Right kidney (tissue), 9 donors: ENCODE measurements at places on chromosomes 6 and 20.

- no peak for DNase-seq
Measured at GRCh38 chr6:16562498-16562897, 198.8 kb downstream of the ATXN1 start.

DNA sequence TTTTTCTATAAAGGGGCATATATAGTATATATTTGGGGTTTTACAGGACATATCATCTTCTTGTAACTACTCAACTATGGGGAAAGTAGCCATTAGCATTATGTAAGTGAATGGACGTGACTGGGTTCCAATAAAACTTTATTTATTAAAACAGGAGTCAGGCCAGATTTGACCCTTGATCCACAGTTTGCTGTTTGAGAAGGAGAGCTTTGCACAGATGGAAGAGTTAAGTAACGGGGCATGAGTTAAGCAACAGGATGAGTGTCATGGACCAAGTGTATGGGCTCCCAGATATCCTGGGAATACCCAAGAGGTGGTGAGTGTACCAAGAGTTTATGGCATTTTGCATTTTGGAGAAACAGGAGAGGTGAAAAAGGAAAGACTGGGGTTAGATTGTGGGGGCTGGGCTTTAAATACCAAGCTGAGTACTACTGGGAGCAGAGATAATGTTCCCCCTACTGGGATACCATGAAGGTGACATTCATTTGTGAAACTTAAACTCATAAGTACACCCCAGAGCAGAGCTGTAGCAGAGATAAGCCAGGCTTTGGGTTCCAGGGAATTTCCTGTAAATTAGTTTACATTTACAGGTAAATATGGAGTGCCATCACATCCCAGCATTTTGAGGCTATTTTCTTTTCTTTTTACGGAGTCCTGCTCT, 18.5 kb upstream of the SCUBE3 start:
- no peak for DNase-seq

DNA sequence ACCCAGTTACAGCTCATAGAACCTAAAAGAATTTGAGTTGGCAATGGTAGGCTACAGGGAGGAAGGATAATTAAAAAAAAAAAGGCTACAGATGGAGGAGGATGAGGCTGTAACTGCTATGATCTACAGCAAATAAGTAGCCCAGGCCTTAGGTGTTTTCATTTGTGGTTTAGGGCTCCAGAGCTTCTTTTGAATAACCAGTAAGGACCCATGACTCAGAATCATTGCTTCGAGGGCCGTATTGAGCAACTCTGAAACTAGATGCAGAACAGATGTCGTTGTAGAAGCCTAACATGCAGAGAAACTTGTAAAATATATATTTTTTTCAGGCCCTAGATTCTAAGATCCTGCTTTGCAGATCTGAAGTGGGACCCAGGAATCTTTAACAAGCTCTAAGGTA, 19.0 kb upstream of the ASIP start:
- no peak for DNase-seq

GRCh38 chr6:41821266-41821665, 33.8 kb downstream of the TOMM6 start:
- DNase-seq = no peak

DNA sequence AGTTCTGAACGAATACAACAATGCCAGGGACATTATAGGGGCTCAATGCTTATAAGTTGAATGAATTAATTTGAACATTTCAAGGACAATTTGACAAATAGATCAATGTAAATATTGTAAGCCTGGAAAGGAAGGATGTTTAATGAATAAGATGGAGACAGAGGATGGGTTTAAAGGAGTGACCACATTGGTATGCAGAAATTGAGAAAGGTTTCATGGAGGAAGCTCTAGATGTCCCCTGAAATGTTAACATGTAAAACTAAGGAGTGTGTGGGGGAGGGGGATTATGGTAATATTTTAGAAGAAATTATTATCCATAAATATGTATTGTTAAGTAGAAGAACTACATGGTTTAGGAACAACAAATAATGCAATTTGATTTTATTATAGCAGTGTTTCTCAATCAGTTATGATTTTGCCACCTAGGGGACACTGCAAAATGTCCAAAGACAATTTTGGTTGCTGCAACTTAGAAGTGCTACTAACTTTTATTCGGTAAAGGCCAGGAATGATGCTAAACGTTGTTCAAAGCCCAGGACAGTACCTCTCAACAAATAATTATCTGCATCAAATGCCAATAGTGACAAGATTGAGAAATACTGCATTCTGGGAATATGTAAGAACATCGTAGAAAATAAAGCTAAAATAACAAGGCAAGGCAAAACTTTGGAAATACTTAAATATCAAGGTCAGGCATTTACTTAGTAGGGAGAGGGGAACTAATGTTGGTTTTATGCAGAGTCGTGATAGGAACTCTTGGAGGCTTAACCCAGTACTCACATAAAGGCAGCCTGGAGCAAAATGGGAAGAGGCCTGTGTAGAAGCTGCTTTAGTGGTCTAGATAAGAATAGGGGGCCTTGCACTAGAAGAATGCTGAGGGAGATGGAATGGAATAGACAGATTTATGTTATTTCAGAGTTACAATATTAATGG, 686.9 kb upstream of the CITED2 start:
- no peak for DNase-seq

DNA sequence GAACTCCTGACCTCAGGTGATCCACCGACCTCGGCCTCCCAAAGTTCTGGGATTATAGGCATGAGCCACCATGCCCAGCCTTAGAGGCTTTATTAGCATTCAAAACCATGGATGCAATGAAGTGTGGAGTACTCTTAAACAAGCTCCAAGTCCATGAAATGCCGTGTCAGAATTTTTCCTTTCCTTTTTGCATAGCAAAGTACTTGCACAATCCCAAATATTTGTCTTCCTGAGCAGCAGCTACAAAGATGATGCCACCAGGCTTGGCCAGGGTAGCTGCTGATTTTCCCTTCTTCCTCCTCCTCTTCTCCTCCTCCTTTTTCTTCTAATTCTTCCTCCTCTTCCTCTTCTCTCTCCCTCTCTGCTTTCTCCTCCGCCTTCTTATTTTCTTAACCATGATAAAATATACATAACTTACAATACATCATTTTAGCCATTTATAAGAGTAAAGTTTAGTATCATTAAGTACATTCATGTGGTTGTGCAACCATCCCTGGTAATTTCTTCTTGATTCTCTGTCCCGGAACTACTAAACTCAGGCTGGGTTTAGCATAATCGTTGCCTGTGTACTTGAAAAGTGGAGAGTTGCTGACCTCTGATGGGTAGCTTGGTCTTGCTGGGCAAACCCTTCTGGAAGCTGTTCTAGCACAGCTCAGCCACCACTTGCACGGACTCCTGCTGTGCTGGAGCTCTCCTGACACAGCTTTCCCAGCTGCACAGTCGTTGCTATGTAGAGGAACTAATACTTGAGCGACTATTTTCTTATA, 20.3 kb downstream of the MUCL3 start:
- no peak for DNase-seq

DNA sequence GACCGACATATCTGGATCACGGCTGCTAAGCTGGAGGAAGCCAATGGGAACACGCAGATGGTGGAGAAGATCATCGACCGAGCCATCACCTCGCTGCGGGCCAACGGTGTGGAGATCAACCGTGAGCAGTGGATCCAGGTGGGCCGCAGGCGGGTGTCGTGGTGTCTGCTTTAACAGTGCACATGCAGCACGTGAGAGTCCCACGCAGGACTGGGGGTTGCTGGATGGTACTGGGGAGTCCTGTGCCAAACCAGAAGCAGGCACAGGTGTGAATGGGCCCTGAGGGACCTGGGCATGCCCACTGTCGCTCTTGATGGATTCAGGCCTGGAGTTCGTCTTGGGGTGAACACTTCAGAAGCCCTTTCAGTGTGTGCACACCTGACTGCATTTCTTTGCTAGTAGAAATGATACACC, 24.6 kb upstream of the C20orf204 start:
- no peak for DNase-seq

DNA sequence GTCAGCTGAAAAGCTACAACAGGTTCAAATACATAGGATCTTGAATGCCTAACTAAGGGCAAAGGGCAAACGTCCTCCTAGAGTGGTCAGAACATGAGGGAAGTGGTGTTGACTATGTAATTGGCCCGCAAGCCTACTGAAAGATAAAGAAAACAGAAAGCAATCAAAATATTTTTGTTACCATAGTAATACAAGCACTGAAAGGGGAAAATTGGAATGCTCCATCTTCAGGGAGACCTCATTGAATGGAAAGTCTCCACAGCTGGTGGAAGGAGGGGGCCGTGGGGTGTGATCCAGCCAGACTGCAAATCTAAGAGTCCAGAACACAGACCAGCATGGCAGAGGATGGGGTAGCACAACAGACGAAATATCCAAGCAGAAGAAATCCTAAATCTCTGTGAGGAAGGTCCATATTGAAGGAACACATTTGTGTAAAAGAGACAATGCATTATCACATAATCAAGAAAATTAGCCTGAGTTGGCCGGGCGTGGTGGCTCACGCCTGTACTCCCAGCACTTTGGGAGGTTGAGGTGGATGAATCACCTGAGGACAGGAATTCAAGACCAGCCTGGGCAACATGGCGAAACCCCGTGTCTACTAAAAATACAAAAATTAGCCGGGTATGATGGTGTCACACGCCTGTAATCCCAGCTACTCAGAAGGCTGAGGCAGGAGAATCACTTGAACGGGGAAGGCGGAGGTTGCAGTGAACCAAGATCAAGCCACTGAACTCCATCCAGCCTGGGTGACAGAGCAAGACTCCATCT, 39.5 kb downstream of the MTFR2 start:
- no peak for DNase-seq

DNA sequence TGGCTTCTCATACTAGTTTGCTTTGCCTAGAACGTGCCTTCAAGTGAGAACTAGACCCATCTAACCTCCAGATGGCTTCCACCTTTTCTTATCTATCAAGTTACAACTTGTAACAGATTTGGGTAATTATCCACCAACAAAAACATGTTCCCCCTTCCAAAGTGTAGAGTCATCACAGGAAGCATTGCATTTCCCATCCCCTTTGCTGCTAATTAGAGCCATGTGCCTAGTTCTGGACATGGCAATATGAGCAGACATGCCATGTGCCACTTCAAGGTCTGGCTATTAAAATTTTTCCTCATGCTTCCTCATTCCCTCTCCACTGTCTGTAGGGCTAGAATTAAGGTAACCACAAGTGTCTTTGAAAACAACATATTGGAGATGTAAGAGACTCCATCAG, 814.4 kb downstream of the TENT5A start:
- DNase-seq = no peak

GRCh38 chr6:87617405-87617804, 27.5 kb downstream of the ORC3 start:
- no peak for DNase-seq

DNA sequence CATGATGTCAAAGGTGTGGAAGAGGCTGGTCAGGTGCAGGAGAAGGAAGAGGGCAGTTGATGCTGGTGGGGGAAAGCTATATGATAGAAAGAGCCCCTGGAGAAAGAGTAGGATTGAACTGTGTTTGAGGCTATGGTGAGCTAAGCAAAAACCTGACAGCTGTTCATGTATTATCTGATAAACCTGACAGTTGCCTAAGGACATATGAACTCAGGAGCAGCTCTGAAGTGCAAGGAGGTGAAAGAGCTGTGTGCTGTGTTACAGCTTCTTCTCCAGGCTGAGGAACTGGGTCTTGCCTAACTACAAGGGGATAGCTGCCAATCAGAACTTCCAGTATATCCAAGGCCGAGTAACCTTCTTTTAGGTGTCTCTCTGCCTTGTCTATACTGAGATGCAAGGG, 81.8 kb downstream of the LCA5 start:
- DNase-seq = no peak

- peak; percentile 40 for DNase-seq
Measured at GRCh38 chr20:39986173-39986904, 702.7 kb downstream of the MAFB start.
